T-helper 17 cell (primary cell): ENCODE measurements at places on chromosomes 2 and 18. TPM values are rescaled to one million over a fixed set of nuclear protein-coding genes. Genes with fewer than 3 reads are reported as not detected.

The UGT1A6 gene
- total RNA-seq, result not detected

DNA sequence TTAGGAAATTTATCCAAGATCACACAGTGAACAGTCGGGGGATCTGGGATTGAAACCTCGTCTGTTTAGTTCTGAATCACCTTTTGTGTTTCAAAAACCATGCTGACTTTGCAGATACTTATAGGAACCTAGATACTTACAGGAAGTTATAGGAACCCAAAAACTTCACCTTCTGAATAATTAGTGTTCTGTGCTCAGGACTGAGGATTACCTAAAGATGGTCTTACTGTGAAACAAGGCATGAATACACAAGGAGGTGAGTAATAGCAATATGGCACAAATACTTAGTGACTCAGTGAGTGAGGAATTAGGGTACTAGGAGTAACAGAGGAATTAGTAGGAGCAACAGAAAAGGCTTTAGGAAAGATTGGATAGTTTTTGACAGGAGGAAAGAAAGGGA, 145.5 kb downstream of the LRATD1 start:
- DNase-seq, result no peak

The CCDC85A gene
- total RNA-seq, result not detected

The PASK gene
- total RNA-seq, result 163 TPM

DNA sequence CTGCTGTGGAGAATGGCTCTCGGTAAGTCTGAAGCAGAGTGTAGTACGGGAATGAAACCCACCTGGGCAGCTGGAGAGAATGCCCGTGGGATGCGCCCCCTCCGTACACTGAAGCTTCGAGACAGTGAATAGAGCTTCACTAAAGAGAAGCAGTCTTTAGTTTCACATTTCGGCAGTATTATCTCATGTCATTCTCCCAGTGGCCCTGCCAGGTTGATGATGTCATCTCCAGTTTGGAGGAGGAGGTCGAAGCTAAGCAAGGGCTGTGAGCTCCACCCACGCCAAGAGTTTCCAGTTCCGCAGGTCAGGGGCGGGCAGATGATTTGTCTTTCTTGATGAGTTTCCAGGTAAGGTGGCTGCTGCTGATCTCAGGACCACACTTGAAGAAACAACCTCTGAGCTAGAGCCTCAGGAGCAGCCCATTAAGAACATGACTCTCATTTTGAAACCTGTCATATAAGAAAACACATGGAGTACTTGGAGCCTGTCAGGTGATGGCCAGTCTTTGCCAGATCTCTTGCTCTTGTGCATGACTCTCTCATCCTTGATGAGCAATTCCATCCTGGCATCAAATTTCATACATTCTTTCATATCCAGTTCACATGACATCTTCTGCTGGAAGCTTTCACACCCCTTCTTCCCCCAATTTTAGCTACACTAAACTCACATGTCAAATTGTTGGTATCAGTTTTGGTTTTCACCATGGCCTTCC, 475.0 kb downstream of the RNF144A start:
- DNase-seq, result no peak

The GRHL1 gene
- 3.7 TPM for total RNA-seq

The COL6A3 gene
- total RNA-seq, result 2.6 TPM

DNA sequence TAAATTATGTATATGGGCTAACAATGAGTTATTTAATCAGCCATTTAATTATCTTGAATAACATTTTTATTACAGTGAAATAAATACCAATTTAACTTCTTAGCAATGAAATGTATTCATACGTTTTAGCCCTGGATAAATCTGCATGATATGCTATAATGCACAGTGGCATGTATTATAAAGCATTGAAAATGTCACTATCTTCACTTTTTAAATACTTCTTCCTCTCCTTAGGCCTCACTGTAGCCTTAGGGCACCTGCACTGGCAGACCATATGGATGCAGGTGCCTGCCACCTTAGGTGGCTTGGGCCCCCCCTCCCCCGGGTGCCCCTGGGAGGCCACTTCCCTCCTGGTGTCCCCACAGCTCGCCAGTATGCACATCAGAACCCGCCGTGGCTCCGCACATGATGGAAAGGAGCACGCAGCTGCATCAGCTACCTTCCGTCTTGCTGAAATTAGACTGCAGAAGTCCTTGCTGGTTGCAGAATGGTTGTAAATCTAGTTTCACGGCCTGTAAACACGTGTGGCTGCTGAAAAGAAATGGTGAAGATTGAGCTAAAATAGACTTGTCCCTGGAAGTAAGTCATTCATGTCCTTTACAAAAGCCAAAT, 56.7 kb downstream of the ADI1 start:
- DNase-seq, result no peak

DNA sequence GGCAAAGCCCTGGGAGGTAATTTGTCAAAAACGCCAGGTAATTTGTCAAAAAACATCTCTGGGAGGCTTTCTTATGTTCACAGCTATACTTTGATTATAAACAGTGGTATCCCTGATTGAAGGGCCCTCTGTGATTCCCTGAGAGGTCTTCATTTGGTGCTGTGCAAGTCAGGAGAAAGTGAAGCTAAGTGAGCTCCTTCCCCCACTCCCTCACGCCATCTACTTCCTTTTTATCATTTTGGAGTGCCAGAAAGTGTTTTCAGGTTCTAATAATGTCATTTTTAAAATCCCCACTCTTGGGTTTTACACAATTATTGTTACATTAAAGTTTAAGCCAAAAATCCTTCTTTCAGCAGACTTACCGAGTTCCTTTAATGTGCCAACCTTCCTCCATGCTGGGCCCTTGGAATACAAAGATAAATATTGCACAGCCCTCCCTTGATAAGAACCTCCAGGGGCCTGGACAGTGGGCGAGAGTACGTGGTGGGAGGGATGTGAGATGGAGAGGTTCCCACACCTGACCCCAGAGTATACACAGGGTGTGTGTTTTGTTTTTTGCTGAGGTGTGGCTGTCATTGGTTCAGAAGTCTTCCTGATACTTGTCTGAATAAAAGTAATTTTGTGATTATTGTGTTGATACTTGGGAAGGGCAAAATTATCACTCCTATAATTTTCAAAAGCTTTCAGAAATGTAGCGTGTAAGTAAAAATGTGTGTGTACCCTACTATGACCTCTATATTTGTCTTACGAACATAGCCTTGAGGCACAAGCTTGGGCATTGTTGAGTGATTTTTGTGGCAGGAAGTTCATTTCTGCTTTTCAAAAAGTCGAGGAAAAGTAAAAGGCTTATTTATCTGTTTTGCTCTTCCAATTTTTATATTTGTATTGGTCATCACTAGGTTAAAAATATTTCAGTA, 8.2 kb downstream of the MAPRE2 start:
- DNase-seq, result no peak

DNA sequence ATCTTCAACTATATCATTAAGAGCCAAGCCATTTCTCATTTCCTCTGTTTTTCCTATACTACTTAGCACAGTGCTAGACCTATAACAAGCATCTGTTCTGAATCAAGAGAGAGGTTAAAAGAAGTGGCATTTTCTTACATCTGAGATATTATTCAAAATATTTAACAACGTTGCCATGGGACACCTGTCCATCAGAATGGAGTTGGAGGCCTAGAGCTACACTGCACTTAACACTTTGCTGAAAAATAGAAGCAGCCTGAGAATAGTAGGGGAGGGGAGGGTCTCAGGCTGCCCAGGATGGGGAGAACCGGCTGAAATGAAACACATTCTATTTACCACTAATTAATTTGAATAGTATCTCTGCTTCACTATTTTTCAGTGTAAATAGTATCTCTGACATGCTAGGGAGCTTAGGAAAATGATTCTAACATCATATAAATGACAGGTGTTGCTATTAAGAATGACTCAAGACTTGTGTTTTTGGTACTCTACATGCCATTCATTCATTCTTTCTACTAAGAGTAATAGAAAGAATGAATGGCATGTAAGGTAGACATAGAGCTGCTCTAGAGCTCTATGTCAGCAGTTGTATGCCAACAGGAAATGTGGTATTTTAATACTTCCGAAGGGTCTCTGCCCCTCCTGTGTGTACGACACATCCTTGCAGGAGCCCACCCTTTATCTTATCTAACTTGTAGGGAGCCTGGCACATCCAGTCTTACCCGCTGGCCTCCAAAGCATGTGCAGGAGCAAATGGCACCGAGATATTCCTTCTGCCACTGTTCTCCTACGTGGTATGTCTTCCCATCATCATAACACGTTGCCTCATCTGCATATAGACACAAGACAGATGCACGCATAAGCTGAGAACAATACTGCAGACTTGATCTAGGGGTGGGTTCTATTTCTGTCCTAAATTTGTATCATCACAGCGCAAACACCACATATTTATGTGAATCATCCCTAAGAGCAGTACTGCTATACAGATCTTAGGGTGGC, 52.6 kb downstream of the ATIC start:
- DNase-seq, result no peak

DNA sequence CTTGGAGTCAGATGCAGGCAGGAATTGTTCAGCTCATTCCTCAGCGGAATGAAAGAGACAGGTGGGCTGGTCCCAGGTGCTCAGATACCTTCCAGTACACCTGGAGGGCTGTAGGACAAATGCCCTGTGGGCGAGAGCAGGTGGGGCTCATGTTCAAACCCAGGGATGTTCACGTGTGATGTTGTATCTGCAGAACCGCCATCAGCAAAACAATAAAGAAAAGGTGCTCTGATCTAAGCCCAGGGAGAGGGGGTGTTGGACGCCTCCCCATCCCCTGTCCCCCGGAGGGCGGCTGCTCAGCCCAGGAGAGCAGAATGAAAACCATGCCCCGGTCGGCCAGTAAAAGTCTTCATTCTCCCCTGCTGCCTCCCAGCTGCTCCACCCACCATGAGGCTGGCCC, 197.4 kb downstream of the HAUS1 start:
- no peak for DNase-seq

The KLHL41 gene
- total RNA-seq, result not detected

- no peak for DNase-seq
Observed at GRCh38 chr18:9756271-9756932, 48.3 kb downstream of the RAB31 start.

DNA sequence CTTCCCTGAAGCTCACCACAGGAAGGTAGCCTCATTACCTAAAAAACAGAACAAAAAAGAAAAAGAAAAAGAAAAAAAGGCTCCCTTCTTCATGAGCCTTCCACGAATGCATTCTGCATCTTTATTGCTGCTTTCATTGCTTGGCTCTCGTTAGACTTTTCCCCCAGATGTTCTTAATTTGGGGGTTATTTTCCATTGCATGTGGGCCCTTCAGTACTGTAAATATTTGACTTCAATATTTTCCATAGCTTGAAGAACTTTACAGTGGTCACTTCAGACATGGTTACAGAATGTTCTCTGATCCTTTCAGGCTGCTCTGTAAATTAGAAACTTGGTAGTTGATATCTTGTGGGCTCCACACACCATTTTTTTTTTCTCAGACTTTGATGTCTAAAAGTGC, 65.6 kb upstream of the COPS8 start:
- DNase-seq, result no peak

The ZSWIM2 gene
- total RNA-seq, result not detected

- DNase-seq, result no peak
Observed at GRCh38 chr2:833180-833579, 117.5 kb upstream of the SNTG2 start.

- no peak for DNase-seq
Observed at GRCh38 chr18:57792631-57793301, 10.3 kb downstream of the ATP8B1 start.

GRCh38 chr2:70523996-70524965, 29.3 kb downstream of the TGFA start:
- DNase-seq, result no peak

The PROKR1 gene
- not detected for total RNA-seq

- no peak for DNase-seq
Observed at GRCh38 chr2:159035790-159036411, 67.5 kb downstream of the TANC1 start.

DNA sequence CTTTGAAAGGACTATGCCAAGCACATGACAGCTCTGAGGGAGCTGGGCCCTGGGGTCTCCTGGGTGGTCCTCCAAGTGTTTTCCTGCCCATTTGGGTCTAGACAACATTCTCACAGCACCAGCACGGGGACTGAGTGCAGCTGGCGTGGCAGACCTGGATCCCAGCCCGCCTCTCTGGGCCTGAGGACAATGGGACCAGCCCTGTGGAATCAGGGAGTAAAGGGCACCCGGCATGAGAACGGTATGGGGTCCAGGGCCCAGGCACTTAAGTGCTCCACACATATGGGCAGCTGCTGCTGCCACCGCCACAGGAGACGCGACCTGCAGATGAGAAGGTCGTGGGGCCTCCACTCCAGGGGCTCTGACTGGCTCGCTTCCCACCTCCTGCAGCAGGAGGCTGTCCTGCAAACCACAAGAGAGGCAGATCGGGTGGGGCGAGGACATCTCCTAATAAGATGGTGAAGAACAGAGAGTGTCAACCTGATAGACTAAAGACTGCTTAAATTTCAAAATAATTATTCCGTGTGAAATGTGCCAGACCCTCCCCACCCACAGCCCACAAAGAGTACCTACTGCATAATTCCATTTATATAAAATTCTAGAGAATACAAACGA, 46.3 kb downstream of the FAM178B start:
- DNase-seq, result no peak

DNA sequence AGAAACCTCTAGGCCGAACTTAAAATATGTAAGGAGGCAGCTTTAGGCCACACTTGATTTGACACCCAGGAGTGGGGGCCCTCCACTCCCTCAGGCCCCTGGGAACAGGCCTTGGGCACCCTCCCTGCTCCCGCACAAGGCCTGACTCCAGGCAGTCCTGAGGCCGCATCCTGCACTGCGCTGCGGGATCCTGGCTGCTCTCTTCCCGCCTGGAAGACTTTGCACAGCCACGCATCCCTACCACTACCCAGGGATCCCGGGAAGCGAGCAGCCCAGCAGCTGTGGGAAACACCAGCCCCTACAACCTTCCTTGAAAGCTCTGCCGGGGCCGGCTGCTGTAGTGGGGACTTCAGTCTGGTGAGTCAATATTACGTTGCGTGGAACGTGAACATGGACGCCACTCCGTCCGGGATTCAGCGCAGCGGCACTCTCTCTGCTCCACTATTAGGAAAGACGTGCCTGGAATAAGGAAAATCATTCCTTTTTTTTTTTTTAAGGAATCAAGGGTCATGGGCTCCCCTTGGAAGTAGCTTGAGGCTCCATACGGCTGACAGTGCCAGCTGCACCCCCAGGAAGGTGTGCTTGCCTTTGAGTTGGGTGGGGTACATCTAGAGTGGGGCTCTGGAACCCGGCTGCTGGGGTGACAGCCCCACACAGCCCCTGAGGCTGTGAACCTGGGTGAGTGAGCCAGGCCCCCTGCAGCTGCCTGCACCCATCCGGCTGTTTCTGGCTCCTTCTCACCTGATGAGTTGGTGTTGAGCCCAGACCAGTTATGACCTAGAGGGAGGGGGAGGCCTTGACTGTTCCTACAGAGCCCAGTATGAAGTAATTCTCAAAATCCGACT, 119.2 kb upstream of the TMEM18 start:
- no peak for DNase-seq

GRCh38 chr2:205483095-205483494, 199.2 kb upstream of the NRP2 start:
- DNase-seq, result no peak
